Esophagus (tissue), 2 donors: ENCODE measurements at places on chromosomes 5 and 9. TPM values are rescaled to one million over a fixed set of nuclear protein-coding genes. Genes with fewer than 3 reads are reported as not detected.

Gene FGF1
- 0.56 TPM for polyA plus RNA-seq

Gene PCDHGA5
- 0.14 TPM for polyA plus RNA-seq

Gene ZNF879
- 1.4 TPM for polyA plus RNA-seq

Gene PKD2L2
- not detected for polyA plus RNA-seq

Gene PELO
- 12.5 TPM for polyA plus RNA-seq

Gene FCN2
- polyA plus RNA-seq, result 0.16 TPM

Gene CRB2
- polyA plus RNA-seq, result 0.02 TPM

Gene TAF11L5
- not detected for polyA plus RNA-seq

Gene SLC6A3
- polyA plus RNA-seq, result 0.11 TPM

Gene ARRDC3
- 17.4 TPM for polyA plus RNA-seq

Gene RGP1
- polyA plus RNA-seq, result 5.3 TPM

Gene CFAP77
- not detected for polyA plus RNA-seq

Gene ELOVL7
- polyA plus RNA-seq, result 2.2 TPM

Gene NEK6
- polyA plus RNA-seq, result 1.7 TPM

Gene KIF12
- polyA plus RNA-seq, result 0.20 TPM

Gene CKMT2
- polyA plus RNA-seq, result 1.5 TPM

Gene ANKRD20A1
- 5.2 TPM for polyA plus RNA-seq

Gene PNPLA7
- polyA plus RNA-seq, result 3.9 TPM
